ENCODE measurements at places on chromosomes 12 and 14.

DNA sequence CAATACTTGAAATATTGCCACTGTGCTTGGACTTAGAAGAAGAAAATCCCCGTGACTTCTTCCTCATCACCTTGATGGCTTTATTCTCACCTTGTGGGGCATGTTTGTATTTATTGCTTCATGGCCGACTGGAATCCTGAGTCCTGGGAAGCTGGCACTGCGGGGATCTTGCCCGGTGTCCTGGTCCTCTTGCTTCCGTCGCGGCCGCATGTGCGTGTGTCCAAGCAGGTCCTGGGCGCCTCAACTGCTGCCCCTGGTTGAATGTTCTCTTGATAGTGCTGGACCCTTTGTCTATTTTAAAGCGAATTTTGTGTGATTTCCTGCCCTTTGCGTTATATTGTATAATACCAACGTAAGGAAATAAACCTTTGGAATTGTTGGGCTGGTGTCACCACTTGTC lies 6.3 kb upstream of the PUS1 start:
- no peak overlapping the region for H3K27ac ChIP-seq
- H3K4me3 ChIP-seq: no peak overlapping the region
- no peaks in the 10 kb centered on the region for H3K4me1 ChIP-seq
- peaks cover 52% of the 10 kb centered on the region for H3K36me3 ChIP-seq

- H3K4me1 ChIP-seq: no peaks in the 10 kb centered on the region
- H3K27me3 ChIP-seq: no peaks in the 10 kb centered on the region
- H3K36me3 ChIP-seq: no peaks in the 10 kb centered on the region
- H3K27ac ChIP-seq: no peak overlapping the region
- DNase-seq: no peak
Measured at GRCh38 chr14:49641697-49642129, 6.7 kb upstream of the DNAAF2 start.

- no peaks in the 10 kb centered on the region for H3K36me3 ChIP-seq
- no peak overlapping the region for H3K27ac ChIP-seq
- no peaks in the 10 kb centered on the region for H3K27me3 ChIP-seq
- no peaks in the 10 kb centered on the region for H3K4me1 ChIP-seq
Measured at GRCh38 chr12:107564946-107565345, 120.7 kb upstream of the PWP1 start.

GRCh38 chr14:37593511-37594237 lies 1.4 kb downstream of the FOXA1 start:
- H3K4me1 ChIP-seq: no peaks in the 10 kb centered on the region
- peaks cover 84% of the 10 kb centered on the region for H3K27me3 ChIP-seq
- no peak overlapping the region for H3K4me3 ChIP-seq
- no peaks in the 10 kb centered on the region for H3K36me3 ChIP-seq
- H3K27ac ChIP-seq: no peak overlapping the region

DNA sequence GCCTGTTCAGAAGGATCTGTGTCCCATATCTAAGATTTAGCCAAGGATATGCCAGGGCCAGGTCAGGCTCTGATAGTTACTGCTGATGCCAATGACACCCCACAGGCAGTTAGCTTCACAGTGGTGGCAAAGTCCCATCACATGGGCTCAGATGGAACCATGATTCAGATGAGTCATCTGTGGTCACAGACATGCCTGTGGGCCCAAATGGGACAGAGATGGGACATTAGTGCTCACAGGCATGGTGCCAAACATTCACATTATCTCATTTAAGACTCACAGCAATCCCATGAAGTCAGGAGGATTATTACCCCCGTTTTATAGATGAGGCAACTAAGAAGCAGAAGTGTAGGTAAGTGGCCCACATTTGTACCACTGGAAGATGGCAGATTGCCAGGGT lies 207.8 kb downstream of the DPF3 start:
- H3K4me1 ChIP-seq: no peaks in the 10 kb centered on the region
- DNase-seq: no peak
- H3K4me3 ChIP-seq: no peak overlapping the region
- no peaks in the 10 kb centered on the region for H3K27me3 ChIP-seq
- no peak overlapping the region for H3K27ac ChIP-seq
